Dorsolateral prefrontal cortex (tissue), 122 donors: ENCODE measurements at places on chromosomes 16 and 17.

GRCh38 chr17:43723697-43724359, 34.8 kb downstream of the SOST start:
- no peak for DNase-seq

- no peak for DNase-seq
These were observed 24.1 kb downstream of the CYB561 start for GRCh38 chr17:63421681-63422645.

- DNase-seq: no peak
These were observed 35.2 kb upstream of the CAPN15 start for GRCh38 chr16:492211-492875.

GRCh38 chr16:81583893-81584631, 139.5 kb downstream of the CMIP start:
- no peak for DNase-seq

DNA sequence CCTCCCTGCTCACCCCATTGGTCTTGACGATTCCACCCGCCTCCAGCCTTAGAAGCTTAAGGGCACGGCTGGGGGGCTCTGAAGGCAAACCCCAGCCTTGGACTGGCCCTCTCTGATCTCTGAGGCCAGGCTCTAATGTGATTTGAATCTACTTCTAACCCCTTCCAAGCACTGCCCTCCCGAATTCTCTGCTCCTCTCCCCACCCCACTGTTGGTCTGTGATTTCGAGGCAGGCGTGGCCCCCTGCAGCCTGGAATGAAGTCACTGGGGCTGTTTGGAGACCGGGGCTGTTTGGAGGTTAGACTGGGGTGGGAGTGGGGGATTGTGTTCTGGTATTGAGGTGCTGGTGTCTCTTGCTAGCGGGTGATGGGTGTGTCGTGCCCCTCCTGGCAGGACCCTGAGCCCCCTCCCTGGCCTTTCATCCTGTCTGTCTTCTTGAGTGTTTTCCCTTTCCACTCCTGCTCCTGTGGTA, 2.2 kb downstream of the GRB7 start:
- DNase-seq: no peak

- no peak for DNase-seq
These were observed 22.0 kb downstream of the UBN1 start for GRCh38 chr16:4869147-4869805.

DNA sequence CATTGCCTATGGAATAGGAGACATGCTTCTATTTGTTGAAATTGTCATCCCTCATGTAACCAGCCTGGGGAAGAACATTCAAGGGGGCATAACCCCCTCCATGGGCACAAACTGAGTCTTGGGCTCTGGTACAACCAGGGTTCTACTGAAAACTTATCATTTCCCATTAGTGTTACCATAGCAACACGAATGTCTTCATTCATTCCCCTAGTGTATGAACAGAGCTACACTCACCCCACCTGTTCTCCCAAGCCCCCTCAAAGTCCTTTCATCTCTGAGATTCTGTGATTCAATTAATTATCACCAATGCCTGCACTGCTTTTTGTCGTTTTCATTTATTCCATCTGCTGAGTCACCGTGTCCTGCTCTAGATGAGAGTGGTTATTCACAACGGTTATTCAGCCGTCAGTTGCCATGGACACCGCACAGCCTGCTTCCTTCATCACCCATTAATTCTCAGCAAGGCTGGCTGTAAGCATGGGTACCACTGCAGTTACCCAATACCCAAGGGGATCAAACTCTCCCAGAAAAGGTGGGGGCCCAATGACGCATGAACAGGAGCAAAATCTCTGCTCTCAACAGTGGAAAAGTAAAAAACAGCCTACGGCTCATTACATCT, 1.6 kb upstream of the GAST start:
- peak; percentile 90 for DNase-seq

DNA sequence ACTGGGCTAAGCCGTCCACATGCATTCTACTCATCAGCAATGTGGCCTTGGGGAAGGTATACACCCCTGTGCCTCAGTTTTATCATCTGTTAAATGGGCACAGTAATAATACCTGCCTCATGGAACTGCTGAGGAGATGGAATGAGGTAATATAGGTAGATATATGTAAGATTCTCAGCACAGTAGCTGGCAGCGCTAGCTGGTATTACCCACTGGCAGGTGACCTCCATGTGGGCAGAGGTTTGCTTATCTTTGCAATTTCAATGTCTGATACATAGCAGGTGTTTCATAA, 1.2 kb upstream of the SGCA start:
- no peak for DNase-seq

- no peak for DNase-seq
These were observed 132.4 kb downstream of the CA10 start for GRCh38 chr17:52026075-52026474.

DNA sequence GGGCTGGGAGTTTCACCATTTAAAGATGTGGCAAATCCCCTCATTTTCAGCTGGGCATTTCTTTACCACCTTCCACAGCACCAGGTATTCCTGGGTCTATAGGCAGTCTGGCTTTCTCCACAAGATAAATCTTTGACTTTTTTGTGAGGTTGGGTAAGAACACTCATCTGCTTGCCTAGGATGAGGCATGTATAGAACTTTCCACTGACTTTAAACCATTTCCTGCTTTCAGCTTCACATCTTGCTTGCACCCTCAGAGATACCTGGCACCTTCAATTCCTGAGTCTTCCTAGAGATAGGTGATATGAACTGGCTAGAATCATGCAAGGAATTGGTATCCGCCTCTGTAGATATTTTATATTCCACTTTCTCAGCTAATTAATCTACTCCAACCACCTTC, 27.9 kb downstream of the SMURF2 start:
- no peak for DNase-seq

GRCh38 chr17:50426814-50427787, 1.1 kb downstream of the ACSF2 start:
- no peak for DNase-seq

- DNase-seq: no peak
These were observed 28.3 kb downstream of the CHD9 start for GRCh38 chr16:53083119-53083518.

DNA sequence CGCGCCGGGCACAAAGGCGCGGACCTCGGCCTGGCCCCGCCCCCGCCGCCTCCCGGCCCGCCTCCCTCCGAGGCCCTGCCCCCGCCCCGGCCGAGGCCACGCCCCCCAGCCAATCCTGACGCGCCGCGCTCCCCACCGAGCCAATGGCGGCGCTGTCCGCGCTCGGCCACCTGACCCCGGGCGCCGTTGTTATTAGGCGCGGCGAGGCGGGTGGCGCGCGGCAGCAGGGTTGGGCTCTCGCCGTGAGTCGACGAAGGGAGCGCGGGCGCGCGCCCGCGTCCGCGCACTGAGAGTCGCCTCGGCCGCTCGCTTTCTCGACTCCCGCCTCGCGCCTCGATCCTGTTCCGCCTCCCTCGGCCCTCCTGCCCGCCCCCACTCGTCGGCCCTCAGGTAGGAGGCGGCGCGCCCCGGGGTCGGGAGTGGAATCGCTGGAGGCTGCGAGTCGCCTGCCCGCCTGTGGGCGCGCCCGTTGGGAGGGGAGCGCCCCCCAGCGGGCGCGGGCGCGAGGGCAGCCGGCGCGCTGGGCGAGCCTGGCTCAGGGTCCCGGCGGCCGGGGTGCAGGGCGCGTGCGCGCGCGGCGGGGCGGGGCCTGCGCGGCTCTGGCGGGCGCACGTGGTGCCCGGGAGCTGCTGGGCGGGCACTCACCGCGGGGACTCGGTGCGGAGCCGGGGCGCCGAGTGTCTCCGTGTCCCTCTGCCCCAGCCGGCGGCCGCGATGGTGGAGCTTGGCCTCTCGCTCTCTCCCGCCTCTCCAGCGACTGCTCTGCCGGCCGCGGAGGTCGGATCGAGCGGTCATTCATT, 405 bp upstream of the CBLN1 start:
- peak; percentile 84 for DNase-seq

- no peak for DNase-seq
These were observed 5.6 kb downstream of the NFE2L1 start for GRCh38 chr17:48053758-48054237.

- no peak for DNase-seq
These were observed 62.5 kb downstream of the LITAF start for GRCh38 chr16:11524098-11524760.

GRCh38 chr17:58244963-58245362, 6.6 kb downstream of the LPO start:
- DNase-seq: no peak

DNA sequence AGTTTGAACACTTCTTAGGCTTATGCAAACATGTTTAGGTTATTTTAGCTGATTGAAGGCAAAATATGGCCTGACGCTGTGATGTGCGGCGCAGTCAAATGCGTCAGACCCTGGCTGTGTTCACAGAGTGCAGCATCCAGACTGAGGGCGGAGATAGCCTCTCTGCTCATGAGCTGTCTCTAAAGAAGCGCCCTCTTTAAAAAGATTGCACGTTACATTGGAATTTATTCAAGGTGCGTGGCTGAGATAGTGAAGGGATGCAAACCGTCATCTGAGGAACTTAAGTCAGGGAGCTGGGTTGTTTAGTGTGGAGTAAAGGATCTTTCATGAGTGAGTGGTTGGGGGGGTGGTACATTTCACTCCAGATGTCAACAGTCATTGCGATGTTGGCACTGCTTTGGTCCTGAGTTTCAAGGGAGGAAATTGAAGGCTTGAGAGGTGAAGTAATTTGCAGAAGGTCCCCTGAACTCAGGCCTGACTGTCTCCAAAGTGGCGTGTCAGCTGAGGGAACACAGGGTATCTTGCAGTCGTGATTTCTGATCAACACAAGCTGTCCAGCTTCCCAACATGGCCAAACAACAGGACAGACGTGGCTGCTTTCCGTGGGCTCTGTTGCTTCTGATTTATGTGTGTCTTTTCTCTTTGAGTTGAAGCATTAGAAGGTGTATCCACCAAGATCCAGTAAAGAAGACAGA, 33.4 kb downstream of the RPTOR start:
- DNase-seq: no peak

- no peak for DNase-seq
These were observed 1.3 kb downstream of the ADCY7 start for GRCh38 chr16:50267651-50268050.

GRCh38 chr16:73051226-73051625, 3.3 kb upstream of the ZFHX3 start:
- DNase-seq: no peak

DNA sequence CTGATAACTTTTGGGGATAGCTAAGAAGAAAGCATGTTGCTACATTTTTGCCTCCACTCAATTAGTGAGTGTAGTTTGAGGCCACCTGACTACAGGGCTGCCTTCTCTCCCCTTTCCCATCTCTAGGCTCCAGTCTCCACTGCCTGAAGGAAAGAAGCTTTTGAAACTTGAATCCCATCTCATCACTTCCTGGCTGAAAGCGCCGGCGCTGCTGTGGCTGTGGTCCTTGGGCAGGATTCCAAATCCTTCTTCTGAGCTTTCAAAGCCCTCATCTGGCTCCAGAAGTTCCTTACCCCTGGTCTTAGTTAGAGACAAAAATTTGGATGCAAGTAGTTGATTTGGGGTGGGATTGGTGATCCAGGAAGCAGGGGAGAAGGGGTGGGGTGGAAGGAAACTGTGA, 119.4 kb downstream of the FOXL1 start:
- no peak for DNase-seq

GRCh38 chr16:1533443-1533951, at the start of gene TMEM204:
Gene TMEM204, plus strand, starts transcription at chr16:1533666. Its CDS starts 610 bp downstream, at chr16:1534276.
- no peak for DNase-seq

DNA sequence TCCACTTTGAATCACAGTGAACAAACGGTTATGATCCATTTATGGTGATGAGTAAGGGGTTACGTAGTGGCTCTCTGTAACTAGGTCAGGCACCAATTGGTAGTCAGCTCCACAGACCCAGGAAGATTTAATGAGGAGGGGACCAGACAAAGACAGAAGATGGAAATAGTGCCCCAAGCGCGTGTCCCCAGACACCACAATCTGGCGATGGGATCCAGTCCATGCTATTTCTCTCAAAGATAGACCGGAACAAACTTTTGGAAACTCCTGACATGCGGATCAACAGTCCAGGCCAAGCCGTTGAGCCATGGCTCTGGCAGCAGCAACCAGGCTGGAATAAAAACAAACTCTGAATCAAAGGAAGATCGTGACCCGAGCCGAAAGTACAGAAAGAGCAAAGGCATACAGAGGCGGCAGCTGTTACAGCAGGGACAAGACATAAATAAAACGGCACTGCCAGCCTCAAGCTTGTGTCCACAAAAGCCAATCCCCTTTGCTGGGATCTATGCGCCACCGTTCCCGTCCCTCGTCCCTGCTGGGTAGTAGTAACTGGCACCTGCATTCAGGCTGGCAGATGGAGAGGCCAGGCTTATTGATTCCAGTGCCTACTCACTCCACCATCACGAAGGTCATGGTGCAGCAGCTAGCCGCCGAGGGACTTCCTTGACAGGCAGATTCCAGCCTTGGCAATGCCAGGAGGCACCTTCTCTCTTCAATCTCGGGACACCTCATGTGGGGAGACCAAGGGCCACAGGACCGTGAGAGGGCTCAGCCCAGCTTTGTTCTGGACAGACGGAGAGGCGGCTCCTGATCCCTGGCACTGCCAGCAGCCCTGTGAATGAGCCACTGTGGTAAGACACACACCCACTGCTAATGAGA, 50.2 kb downstream of the CDH11 start:
- peak; percentile 62 for DNase-seq
